Left renal cortex interstitium (tissue), 4 donors: ENCODE measurements at places on chromosomes 13 and 19.
A peak's percentile ranks its signal among the peaks of the same experiment; 100 is the strongest.

GRCh38 chr19:14554382-14554812, 17.5 kb downstream of the NDUFB7 start:
- no peak for DNase-seq

DNA sequence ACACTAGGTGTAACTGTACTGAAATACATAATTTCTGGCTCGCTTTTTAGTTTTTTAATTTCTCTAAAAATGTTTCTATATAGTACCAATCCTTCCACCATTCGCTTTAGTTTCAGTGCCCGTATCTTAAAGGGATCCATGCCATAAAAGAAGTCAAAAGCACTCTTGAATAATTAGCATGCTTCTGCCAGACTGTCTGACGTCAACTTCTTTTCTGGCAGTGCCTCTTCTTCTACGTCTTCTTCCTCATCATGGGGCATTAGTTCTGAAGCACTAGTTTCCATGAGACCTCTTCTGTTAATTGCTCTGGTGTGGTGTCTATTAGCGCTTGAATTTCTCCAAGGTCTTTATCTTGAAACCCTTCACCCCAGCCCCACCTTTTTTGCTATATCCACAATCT, 93.8 kb upstream of the DOCK9 start:
- DNase-seq: no peak

- no peak for DNase-seq
Observed at GRCh38 chr13:50589651-50590054, 253.8 kb downstream of the DLEU7 start.

- no peak for DNase-seq
Observed at GRCh38 chr13:110583178-110583865, 21.8 kb upstream of the RAB20 start.

- no peak for DNase-seq
Observed at GRCh38 chr13:77343841-77344240, 16.9 kb upstream of the MYCBP2 start.

GRCh38 chr13:46295491-46296114, 83.9 kb downstream of the LRRC63 start:
- no peak for DNase-seq

DNA sequence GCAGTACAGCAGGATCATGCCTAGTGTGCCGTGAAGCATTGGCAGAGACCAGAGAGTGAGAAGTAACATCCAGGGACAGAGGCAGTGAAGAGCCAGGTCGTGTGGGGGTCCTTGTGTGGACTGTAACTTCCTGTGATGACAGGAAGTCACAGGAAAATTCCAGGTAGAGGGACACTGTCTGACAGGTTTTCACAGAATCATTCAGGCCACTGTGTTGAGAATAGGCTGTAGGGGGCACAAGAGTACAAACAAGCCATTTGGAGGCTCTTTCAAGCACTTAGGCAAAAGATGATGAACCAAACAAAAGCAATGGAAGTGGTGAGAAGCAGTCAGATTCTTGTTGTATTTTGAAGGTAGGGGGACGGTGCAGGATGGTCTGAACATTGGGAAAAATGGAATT, 46.4 kb downstream of the N4BP2L1 start:
- DNase-seq: peak; percentile 6

- DNase-seq: no peak
Observed at GRCh38 chr13:50415428-50415827, 400.2 kb downstream of the KCNRG start.

DNA sequence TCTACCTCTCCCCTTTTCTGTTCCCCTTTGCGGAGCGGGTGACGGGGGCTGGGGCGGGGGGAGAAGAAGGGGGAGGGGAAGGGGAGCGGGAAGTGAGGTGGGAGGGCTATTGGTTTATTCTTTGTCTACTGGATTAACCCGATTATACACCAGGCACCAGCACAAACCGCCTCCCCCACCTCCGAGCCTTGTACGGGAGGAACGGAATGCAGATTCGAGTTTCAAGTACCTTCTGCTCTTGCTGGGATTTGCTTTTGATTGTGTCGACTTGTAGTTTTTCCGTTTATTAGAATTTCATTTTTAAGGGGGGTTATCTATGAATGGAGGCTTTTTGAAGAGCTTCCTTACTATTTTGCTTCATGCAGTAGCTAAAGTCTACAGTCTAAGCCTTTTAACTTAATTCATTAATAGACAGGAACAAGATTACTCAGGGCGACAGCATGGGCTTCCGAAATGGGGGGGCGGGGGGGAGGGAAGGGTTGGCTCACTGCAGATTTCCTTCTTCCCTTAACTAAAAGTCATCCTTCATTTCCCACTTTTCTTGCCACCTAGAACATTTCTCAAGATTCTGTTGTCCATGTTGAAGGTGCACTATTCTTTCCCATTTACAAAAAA, 937 bp upstream of the SPRY2 start:
- DNase-seq: peak; percentile 81

DNA sequence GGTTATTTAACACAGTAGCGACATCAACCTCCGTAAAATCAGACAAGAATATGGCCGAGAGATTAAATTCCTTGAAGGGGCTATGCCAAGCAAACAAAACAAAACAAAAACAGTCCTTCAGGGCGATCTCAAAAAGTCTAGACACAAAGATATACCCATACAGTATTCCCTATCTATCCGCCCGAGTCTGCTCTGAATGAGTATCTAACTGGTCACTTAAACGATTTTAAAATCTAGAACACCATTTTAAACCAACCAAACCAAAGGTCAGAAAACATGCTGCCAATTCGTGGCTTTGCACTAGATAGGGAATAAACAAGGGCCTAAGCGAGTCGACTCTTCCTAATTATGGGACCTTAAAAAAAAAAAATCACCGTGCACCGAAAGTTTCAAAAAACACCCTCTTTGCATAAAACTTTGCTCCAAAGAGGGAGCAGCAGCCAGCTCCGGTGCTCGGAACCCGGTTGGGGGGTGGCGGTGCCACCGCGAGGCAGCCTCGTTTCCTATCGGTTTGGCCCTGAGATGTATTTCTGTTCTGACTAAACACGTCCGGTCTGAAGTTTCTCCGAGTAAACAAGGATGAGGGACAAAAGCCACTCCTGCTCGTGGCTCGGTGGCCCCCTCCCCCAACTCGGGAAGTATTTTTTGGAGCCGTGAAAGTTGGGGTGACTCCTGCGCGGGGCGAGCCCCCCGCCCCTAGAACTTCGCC, 1.8 kb downstream of the HMGB1 start:
- DNase-seq: no peak

DNA sequence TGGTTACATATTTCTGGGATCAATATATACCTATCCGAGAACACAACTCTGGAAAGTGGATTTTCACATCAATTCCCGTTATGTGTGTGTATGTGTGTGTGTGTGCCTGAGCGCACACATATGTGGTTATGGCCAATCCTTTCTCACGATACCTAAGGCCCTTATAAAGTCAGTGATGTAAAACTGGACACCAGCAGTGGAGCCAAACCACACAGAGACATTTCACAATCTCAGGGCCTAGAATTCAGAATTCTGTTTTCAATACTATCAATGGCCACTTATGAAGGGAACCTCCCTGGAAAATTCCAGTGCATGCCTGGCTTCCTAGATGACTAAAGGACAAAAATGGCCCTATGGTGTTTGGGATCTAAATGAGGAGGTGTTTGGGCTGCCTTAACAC, 187.3 kb upstream of the UBL3 start:
- no peak for DNase-seq

- no peak for DNase-seq
Observed at GRCh38 chr19:16136185-16136999, 7.1 kb upstream of the HSH2D start.

GRCh38 chr13:108993346-108993745, 363.9 kb downstream of the MYO16 start:
- DNase-seq: no peak

DNA sequence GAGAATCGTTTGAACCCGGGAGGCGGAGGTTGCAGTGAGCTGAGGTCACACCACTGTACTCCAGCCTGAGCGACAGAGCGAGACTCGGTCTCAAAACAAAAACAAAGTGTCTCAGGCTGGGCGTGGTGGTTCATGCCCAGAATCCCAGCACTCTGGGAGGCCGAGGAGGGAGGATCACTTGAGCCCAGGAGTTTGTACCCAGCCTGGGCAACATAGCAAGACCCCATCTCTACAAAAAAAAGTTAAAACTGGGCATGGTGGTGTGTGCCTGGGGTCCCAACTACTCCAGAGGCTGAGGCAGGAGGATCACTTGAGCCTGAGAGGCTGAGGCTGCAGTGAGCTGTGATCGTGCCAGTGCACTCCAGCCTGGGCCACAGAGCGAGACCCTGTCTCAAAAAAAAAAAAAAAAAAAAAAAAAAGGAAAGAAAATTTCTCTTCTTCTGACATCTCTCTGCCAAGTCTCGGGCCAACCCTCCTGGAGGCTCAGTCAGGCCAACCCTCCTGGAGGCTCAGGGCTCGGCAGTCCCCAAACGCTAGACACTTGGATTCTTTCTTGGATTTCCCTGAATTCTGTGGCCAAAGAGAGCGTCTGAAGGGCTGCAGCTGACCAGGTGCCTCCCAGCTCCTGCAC, 26.3 kb downstream of the ARID3A start:
- DNase-seq: no peak
